ENCODE measurements at places on chromosomes 6 and 20.
A peak's percentile ranks its signal among the peaks of the same experiment; 100 is the strongest.

DNA sequence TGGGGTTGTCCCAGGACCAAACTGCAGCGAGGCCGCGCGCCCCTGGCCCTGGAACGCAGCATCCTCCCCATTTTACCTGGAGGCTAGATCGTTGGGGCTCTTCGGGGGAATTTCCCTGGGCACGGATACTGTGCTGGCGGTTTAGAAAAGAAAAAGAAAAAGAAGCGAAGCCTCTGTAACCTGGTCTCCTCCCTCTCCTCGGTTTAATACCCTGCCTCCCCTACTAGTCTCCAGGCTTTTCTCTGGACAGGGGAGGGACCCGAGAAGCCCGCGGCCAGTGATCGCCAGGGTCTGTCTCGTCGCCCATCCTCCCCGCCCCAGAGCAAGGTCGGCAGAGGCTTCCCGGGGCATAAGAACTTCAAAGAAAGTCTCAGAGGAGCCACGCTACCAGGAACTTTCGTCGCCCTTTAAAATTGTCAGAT, 6.1 kb upstream of the LAMP5 start:
- no peak for DNase-seq

GRCh38 chr6:101689156-101689555, 295.6 kb downstream of the GRIK2 start:
- no peak for DNase-seq

DNA sequence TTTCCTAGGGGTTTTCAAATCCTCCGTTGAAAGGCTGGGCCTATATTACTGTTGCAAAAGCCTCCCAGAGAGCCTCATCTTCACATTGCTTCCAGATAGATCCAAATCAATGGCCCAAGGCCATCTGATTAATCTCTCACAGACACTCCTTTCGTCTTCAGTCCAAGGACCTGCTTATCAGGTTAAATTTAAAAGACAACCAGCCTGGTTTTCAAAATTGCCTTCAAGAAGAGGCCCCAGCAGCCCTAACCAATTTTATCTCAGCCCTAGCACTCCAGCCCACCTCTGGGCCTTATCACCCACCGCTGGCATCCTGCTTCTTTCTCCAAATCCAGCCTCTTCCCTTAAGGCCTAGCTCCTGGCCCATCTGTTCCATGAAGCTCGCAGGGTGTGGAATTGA, 15.5 kb upstream of the CCND3 start:
- DNase-seq: no peak

DNA sequence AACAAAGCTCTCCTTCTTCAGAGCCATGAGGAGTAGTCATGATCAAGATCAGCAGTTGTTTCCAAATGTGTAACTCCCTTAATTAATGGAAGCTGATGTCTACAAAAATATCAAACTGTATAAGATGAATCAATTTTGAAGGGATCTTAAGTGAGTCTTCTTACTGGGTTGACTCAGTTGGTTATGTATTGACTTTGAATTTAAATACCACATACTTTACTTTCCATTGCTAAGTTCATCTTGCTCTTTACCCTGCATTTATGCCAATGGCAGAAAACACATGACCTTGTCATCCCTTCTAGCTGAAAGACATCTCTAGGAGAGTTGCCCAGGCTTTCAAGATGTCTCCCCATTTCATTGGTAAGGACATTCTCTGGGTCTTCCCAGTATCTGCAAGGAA, 123.2 kb upstream of the STMND1 start:
- no peak for DNase-seq

- no peak for DNase-seq
These were observed 106.9 kb downstream of the JPH2 start for GRCh38 chr20:44080064-44080463.

DNA sequence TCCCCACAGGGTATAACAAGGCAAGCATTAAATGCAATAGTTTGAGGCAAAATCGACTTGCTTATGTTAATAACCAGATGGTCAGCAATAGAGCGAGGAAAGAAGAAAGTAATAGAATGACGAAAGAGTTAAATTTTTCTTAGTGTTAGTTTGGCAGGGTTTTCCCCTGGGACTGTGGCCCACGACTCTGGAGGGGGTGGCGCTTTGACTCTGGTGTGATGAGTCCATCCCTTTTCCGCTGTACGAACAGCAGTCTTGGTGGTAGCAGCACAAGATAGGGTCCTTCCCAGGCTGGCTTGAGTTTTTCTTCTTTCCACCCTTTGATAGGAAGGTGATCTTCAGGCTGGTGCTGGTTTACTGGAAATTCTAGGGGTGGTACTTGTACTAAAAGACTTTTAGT, 69.2 kb upstream of the GMDS start:
- no peak for DNase-seq

- no peak for DNase-seq
These were observed 275.0 kb downstream of the CENPW start for GRCh38 chr6:126614642-126615504.

GRCh38 chr20:4920131-4920530, 81.2 kb downstream of the SLC23A2 start:
- no peak for DNase-seq

DNA sequence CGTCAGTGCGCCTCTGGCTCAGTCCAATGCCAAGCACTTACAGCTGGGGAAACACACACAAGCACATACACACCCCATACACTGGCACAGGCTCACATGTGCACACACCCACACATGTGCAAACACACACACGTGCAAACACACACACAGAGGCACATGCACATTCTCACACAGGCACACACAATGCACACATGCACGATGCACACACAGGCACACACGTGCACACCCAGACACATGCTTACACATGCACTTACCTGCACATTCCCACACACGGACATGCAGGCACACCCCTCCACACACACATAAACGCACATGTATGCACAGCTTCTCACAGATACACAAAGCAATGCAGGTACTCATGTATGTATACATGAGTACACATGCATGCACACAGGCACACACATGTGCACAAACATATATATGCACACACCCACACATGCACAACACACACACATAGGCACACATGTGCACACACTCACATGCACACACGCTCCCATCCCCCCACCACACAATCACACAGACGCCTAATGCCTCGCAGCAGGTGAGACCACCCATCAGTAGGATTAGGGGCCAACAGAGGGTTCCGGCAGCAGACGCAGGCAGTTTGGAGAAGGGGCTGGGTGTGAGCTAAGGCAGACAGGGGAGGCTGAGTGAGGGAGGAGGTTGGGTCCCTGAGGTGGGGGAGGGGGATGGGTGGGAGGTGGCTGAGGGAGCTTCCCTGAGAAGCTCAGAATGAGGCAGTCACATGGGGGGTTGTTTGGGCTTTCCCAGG, 71.2 kb upstream of the SLCO4A1 start:
- no peak for DNase-seq

- DNase-seq: no peak
These were observed 113.2 kb downstream of the CEBPB start for GRCh38 chr20:50303573-50304500.

DNA sequence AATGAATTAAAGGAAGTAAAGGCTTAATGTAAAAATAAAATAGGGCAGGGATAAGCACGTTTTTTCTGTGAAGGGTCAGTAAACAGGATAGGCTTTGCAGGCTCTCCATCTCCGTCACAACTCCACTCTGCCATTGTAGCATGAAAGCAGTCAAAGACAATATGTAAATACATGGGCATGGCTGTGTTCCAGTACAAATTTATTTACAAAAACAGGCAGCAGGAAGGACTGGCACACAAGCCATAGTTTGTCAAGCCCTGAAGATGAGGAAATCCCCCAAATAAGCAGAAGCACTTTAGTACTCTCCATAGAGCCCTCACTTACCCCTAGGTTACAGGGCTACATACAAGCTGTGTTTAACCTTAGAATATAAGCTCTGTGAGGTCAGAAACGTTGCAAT, 8.9 kb upstream of the FBXO9 start:
- DNase-seq: no peak

- DNase-seq: peak; percentile 27
These were observed 17.2 kb upstream of the MAP3K4 start for GRCh38 chr6:160974304-160974771.

- no peak for DNase-seq
These were observed 35.3 kb upstream of the CCND3 start for GRCh38 chr6:41976794-41977484.

- DNase-seq: no peak
These were observed 528.6 kb upstream of the JARID2 start for GRCh38 chr6:14717307-14717706.

DNA sequence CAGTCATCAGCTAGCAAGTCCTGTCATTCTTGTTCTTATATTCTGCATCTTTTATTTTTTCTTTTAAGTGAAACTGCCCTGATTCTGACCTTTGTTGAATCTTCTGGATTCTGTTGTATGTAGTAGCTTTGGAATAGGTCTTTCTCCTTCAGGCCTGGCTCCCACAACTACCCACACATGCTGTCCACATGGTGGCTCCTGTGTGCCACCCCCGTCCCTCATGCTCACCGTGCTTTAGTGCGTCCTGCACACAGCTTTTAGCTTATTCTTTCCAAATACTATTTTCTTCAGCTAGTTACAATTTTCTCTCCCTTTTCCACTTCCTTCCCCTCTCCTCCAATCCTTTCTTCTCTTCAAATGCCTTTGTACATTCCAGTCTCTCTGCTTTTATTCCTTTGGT, 61.8 kb downstream of the CTNNBL1 start:
- DNase-seq: no peak

DNA sequence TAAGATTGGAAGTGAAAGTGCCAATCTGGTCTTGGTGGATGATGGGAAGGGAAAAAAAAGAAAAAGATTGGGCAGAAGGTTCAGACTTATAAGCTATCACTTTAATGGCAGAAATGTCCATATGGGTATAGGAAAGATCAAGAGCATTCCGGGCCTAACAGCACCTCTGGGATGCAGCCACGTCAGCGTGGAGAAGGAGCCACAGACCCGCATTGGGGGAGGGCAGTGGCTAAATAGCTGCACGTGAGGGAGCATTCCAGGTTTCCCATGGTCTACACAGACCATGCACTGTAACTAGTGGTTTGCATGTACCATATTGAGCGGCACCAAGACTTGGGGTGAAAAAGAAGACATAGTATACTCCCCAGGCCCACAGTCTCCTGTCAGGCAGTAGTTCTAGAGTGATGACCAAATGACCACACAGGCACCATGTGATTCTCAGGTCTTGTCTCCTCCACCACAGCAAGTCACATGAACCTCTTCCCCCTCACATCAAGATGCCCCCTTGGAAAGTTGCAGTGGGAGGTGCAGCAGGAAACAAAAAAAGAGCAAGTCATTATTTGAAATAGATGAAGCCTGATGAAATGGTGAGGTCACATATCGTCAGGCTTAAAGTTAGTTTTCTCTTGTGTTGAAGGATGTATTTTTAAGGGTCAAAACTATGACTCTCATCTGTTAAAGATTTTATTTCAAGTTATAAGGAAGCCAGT, 94.4 kb upstream of the TNFAIP3 start:
- no peak for DNase-seq

DNA sequence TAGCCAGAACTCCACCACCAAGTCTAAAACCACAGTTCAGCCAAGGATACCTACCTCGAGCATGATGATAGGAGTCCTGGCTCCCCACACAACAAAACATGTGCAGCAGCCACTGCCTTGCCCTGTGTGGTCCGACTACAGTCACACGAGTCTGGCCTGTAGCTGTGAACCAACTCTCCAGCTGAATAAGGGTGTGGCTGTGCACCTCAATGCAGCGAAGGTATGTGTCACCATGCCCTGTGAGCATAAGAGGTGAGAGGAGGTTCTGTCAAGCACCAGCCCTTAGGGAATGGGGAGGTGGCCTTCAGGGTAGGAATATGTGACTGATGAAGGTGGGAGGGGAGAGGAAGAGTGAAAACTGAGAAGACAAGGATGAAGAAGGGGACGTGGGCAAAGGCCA, 16.7 kb upstream of the KHDC1L start:
- no peak for DNase-seq

DNA sequence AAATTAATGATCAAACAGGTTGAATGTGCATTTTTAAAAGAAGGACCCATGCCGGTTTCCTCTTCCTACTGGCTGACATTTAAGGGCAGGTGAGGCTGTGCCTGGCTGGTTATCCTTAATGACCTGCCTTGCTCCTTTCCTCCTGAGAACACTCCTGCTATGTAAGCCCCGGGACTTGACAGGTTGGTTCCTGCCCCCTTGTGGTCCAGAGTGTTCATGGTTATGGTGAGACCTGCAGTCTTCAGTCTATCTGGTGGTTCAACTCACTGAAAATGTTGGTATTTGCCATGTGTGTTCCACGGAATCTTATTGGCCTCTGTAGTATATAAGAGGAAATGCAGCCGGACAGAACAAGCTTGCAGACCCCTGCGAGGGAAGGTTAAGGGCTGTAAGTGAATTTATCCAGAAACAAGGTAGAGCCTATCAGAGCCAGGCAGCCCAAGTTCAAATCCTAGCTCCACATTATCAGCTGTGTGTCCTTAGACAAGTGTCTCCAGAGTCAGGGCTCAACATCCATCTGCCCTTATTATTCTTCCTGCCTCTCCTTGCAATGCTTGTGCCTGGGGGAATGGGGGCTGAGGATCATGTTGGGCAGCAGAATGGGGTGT, 5.2 kb upstream of the BPIFA3 start:
- DNase-seq: peak; percentile 44

DNA sequence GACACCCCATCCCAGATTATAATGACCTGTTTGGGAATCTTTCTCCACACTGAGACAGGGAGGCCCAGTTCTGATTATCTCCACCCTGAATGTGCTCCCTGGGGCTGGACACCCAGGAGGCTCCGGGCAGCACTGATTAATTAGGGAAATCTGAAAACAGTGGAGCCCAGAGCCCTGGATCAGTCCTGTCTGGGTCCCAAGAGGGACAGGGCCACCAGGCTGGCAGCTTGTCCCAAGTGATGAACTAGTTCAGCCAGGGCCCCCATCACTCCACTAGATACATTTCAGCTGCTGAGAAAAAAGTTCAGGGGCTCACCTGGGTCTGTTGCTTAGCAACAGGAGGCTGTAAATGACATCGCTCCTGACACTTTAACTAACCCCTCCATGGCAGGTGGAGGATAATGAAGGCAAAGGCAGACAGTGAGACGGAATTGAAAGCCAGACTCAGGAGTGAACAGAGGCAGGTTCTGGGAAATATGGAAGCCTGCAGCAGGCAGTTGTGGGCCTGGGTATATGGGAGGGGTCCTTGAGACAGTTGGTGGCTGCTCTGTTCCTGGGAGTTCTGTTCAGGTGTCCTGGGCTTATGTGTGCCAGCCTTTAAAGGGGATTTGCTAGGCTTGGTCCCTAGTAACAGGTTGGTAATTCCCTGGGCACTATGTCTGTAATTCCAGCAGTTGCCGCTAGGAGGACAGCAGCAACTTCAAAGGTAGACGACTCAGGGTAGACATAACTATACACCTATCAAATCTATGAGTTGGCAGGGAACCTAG, 78.3 kb upstream of the CTNNBL1 start:
- no peak for DNase-seq

GRCh38 chr6:110776413-110776812, 38.9 kb downstream of the CDK19 start:
- no peak for DNase-seq

- no peak for DNase-seq
These were observed 93.3 kb downstream of the YTHDF1 start for GRCh38 chr20:63122626-63123025.

- DNase-seq: no peak
These were observed 172.9 kb upstream of the EXOC2 start for GRCh38 chr6:865846-866245.

GRCh38 chr6:140001821-140002341, 627.4 kb upstream of the CITED2 start:
- DNase-seq: no peak
